Purkinje cell (primary cell): ENCODE measurements at places on chromosomes 1 and 21. TPM values are rescaled to one million over a fixed set of nuclear protein-coding genes. Genes with fewer than 3 reads are reported as not detected.

C1orf141 gene
- polyA plus RNA-seq, result not detected in 2 replicates

DAB1 gene
- polyA plus RNA-seq, result 42.0 and 48.6 TPM in 2 replicates

CXADR gene
- 32.4 and 36.9 TPM in 2 replicates for polyA plus RNA-seq

RNF186 gene
- polyA plus RNA-seq, result not detected in 2 replicates
